ENCODE measurements at places on chromosomes 2 and 18. TPM values are rescaled to one million over a fixed set of nuclear protein-coding genes. Genes with fewer than 3 reads are reported as not detected.

UGT1A10 gene
- not detected for total RNA-seq

FOXI3 gene
- not detected for total RNA-seq

LONRF2 gene
- total RNA-seq = not detected

CGREF1 gene
- total RNA-seq = 1.7 TPM

MEP1B gene
- not detected for total RNA-seq

NPAS2 gene
- 11.7 TPM for total RNA-seq

EIF5B gene
- 14.6 TPM for total RNA-seq

CIDEA gene
- total RNA-seq = not detected

ANKRD30BL gene
- total RNA-seq = not detected

ZNF521 gene
- 130 TPM for total RNA-seq

ASB3 gene
- 16.6 TPM for total RNA-seq

CYBRD1 gene
- 14.6 TPM for total RNA-seq

SERPINB10 gene
- total RNA-seq = not detected

ERICH2 gene
- total RNA-seq = not detected

RAD51AP2 gene
- not detected for total RNA-seq

AQP12A gene
- not detected for total RNA-seq

RESP18 gene
- not detected for total RNA-seq

TMEFF2 gene
- total RNA-seq = not detected

SNTG2 gene
- total RNA-seq = 0.79 TPM

AFF3 gene
- under 0.01 TPM for total RNA-seq

ERFE gene
- under 0.01 TPM for total RNA-seq

KANSL1L gene
- total RNA-seq = 9.8 TPM

TDRD15 gene
- not detected for total RNA-seq

TSPYL6 gene
- total RNA-seq = not detected

NTSR2 gene
- total RNA-seq = not detected

ASXL2 gene
- total RNA-seq = 4.4 TPM
